Spinal cord (tissue), 10 donors: ENCODE measurements at places on chromosomes 2 and 18. TPM values are rescaled to one million over a fixed set of nuclear protein-coding genes. Genes with fewer than 3 reads are reported as not detected.

GRCh38 chr2:234643407-234643806 is 146.5 kb upstream of the ARL4C start:
- H3K4me1 ChIP-seq = no peaks in the 10 kb centered on the region
- H3K27me3 ChIP-seq = no peaks in the 10 kb centered on the region
- no peak overlapping the region for H3K27ac ChIP-seq
- no peak for DNase-seq
- H3K36me3 ChIP-seq = no peaks in the 10 kb centered on the region
- no peak overlapping the region for H3K4me3 ChIP-seq

DNA sequence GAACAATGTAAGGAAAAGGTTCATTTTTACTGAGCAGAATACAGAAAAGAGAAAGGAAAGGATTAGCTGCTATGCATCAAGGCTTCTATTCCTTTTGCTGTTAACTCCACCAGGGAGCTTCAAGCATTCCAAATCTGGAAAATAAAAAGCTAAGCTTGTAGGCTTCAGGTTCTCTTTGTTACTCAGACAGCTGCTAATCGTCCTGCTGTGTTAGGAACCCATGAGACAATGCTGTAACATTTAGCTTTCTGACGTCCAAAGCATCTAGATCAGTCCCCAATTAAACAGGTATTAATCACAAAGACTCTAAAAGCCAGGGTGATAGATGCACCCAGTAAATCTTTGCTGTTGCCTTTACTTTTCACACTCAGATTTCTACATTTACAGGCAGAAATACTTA is 103.8 kb downstream of the EPHA4 start:
- DNase-seq = no peak
- H3K4me3 ChIP-seq = no peak overlapping the region
- no peaks in the 10 kb centered on the region for H3K36me3 ChIP-seq
- H3K4me1 ChIP-seq = no peaks in the 10 kb centered on the region

DNA sequence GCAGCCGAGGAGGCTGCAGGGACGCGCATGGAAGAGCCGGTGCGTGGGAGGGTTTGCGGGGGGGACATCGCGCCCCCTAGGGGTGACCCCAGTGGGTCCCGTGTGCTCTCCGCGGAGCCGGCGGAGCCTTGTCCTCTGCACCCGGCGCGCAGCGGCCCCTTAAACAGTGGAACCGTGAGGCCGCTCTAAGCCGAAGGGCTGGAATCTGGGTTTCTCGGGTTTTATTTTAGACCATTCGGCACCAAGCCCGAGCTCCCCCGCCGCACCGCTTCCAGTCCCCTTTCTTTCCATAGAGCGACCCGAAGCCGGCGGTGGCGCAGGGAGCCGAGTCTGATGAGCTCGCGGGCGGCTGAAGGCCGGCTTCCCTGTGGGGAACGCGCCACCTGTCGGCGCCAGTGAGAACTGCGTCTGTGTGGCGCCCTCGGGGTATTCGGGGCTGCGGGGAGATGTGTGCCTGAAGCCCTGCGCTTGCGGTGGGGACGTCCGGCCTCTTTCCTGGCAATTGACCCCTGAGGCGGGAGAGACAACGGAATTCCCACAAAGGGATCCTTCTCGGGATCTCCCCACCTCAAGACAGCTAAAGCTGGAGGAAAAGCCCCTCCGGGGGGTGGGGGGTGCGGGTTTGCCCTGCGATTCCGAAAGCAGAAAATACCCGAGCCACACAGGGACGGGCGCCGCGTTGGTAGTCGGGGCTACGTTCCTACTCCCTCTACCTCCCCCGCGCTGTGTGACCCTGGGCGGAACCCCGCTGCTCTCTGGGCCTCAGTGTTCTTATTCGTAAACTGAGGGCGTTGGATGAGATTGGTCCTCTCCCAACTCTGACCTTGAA is 8.2 kb upstream of the EN1 start:
- no peak overlapping the region for H3K27ac ChIP-seq
- DNase-seq = peak; percentile 94
- H3K27me3 ChIP-seq = peaks cover 100% of the 10 kb centered on the region

- no peaks in the 10 kb centered on the region for H3K4me1 ChIP-seq
- H3K27ac ChIP-seq = no peak overlapping the region
- no peak overlapping the region for H3K4me3 ChIP-seq
- DNase-seq = no peak
- peaks cover 2% of the 10 kb centered on the region for H3K36me3 ChIP-seq
Observed at GRCh38 chr2:218508299-218508698, 59.9 kb downstream of the USP37 start.

DNA sequence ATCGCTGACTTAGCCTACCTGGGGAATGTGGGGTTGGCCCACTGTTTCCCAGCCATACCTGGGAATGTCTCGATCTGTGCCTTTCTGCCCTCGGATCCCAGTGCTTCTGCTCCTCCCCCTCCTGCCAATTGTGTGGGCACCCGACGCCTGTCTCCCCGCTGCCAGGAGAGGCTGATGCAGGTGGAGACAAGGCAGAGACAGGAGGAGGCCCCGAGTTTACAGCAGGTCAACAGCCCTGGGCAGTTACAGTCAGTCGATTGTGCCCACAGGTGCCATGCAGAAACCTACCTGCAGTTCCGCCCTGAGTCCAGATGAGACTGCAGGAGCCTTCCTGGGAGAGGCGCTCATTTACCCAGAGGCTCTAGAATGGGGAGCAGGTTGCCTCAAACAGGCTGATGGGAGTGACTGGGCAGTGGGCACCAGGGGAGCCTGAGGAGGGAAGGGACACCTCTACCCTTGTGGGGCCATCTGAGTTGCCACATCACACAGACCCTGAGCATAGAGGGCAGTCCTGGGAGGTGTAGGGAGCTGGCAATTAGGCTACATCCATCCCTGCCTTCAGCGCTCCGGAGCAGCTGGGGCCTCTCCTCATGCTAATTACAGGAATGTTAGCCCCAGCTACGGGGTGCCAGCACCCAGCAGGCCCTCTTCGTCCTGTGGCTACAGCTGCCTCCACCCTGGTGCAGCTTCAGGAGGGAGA is 300.1 kb downstream of the NDUFA10 start:
- no peak for DNase-seq
- H3K27ac ChIP-seq = no peak overlapping the region
- H3K36me3 ChIP-seq = no peaks in the 10 kb centered on the region
- H3K4me1 ChIP-seq = peaks cover 28% of the 10 kb centered on the region

DNA sequence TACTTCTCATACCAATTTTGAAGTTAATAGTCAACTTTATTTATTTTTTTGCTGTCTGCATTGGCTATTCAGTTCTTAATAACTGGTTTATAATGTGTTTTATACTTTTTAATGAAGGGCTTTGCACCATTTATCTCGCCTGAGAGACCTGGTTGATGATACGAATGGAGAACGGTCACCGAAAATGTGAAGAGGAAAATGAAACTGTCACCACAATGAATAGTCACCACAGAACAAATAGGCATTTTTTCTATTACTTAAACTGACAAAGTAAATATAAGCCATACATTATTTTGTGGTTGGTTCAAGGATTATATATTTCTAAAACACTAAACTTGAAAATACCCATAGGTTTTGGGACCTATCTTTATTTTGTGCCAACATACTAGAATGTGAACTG is 20.4 kb downstream of the C18orf54 start:
- no peak overlapping the region for H3K4me3 ChIP-seq
- H3K4me1 ChIP-seq = no peaks in the 10 kb centered on the region
- H3K27me3 ChIP-seq = no peaks in the 10 kb centered on the region
- H3K27ac ChIP-seq = no peak overlapping the region

DNA sequence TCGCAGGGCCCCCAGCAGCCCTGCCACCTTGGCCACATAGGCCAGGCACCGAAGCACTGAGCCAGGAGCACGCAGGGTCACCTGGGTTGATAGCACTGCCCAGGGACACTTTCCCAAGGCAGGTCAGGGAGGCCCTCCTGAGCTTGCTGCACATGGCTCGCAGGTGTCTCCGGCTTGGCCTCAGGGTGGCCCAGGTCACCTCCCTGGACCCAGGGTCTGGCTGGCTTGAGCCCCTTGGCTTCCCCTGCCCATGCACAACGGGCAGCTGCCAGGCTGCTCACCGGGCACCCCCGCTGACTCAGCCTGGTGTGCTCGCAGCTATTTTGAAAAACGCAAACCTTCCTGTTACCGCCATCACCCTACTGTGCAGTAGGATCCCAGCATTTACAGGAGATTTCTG is 502.3 kb downstream of the EIPR1 start:
- H3K4me3 ChIP-seq = no peak overlapping the region
- H3K27me3 ChIP-seq = no peaks in the 10 kb centered on the region
- H3K36me3 ChIP-seq = peaks cover 7% of the 10 kb centered on the region

DNA sequence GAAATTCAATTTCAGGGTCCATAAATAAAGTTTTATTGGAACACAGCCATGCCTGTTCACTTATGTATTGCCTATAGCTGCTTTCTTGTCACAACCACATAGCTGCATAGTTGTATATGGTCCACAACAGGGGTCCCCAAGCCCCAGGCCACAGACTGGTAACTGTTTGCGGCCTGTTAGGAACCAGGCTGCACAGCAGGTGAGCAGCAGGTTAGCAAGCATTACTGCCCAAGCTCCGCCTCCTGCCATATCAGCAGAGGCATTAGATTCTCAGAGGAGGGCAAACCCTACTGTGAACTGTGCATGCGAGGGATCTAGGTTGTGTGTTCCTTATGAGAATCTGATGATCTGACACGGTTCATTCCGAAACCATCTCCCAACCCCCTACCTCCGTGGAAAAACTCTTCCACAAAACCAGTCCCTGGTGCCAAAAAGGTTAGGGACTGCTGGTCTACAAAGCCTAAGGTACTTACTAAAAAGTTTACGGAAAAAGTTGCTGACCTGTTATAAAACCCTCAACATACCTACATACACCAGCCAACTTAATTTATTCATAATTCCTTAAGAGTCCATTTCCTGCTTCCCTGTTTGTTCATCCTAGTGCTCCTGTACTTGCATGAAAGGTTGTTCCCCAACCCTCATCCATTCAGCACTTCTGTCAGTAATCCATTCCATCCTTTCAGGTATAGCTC is 40.1 kb downstream of the NDUFAF7 start:
- no peak overlapping the region for H3K4me3 ChIP-seq
- no peak overlapping the region for H3K27ac ChIP-seq
- no peaks in the 10 kb centered on the region for H3K4me1 ChIP-seq
- peaks cover 7% of the 10 kb centered on the region for H3K36me3 ChIP-seq
- no peak for DNase-seq

DNA sequence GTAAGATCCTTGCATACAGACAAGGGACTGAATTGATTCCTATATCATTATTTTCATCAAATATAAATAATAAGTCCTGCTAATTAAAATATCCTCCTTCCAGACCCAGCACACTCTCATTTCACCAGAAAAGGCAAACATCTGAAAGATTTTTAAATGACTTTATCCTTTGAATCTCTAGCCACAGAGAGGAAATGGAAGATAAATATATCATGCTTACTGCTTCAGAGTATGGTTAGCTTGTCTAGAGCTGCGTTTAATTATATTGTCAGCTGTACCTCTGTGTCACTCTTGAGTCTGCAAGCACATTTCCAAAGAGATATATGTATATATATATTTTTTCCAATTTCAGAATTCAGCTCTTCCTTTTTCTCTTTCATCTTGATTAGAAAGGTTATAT is 232.7 kb downstream of the TRIB2 start:
- H3K4me1 ChIP-seq = no peaks in the 10 kb centered on the region
- H3K27ac ChIP-seq = no peak overlapping the region
- no peaks in the 10 kb centered on the region for H3K27me3 ChIP-seq
- H3K4me3 ChIP-seq = no peak overlapping the region

DNA sequence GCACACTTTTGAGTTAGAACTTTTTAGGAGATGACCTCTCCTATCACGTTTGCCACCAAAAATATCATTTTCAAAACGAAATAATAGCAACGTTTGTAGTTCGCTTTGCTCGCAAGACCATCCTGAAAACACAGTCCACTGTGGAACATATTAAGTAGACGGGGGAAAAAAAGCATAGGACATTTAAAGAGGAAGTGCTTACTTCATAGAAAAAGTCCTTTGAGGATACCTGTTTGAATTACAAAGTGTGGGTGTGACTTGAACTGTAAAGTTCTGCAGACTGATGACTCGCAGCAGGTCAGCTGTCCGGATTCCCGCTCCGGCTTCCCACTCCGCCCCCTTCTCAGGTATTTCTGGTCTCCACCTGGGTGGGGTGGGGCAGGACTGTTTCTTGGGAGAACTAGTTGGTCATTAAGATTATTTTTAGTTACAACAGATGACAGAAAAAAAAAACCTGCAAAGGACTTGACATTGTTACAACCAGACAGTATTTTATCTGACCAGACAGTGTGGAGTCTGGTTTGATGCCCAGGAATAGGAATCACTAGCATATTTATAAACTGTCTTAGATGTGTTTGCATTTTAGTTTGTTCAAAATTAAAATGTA is 13.3 kb downstream of the CNOT11 start:
- no peak overlapping the region for H3K4me3 ChIP-seq
- no peak overlapping the region for H3K27ac ChIP-seq
- no peak for DNase-seq
- no peaks in the 10 kb centered on the region for H3K4me1 ChIP-seq

- H3K27me3 ChIP-seq = no peaks in the 10 kb centered on the region
- no peaks in the 10 kb centered on the region for H3K36me3 ChIP-seq
- no peak for DNase-seq
- H3K4me3 ChIP-seq = no peak overlapping the region
- H3K4me1 ChIP-seq = no peaks in the 10 kb centered on the region
- H3K27ac ChIP-seq = no peak overlapping the region
Observed at GRCh38 chr18:28469946-28470345, 293.0 kb upstream of the CDH2 start.

DNA sequence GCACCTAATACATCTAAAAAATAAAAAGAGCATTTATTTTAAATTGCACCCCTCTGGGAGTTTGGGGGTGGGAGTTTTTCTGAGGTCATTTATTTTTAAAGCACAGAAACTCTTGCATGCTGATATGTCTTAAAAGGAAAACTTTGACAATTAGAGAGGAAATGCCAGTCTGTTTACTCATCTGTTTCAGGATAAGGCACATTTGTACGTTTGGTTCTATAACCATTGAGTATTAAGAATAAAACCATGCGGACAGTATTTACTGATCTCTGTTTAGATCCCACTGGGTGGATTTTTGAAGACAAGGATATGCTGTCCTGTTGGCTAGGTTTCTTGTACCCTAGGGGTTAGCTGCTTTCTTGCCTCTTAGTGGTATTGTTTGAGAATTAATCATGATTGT is 122.9 kb downstream of the TANC1 start:
- no peaks in the 10 kb centered on the region for H3K27me3 ChIP-seq
- peaks cover 17% of the 10 kb centered on the region for H3K4me1 ChIP-seq
- H3K36me3 ChIP-seq = no peaks in the 10 kb centered on the region

The GAL3ST2 gene
- 0.50 TPM for total RNA-seq

The DUSP2 gene
- total RNA-seq = 7.3 TPM

The CFC1 gene
- total RNA-seq = 4.5 TPM

The DYSF gene
- total RNA-seq = 12.0 TPM

The RETSAT gene
- 32.8 TPM for total RNA-seq
